ENCODE measurements at places on chromosomes 12 and 14.

- DNase-seq = no peak
Observed at GRCh38 chr12:113086249-113087164, 30.0 kb downstream of the DTX1 start.

- no peak for DNase-seq
Observed at GRCh38 chr12:117356048-117356447, 5.4 kb downstream of the NOS1 start.

- DNase-seq = no peak
Observed at GRCh38 chr14:104382361-104383087, 197.0 kb upstream of the C14orf180 start.

DNA sequence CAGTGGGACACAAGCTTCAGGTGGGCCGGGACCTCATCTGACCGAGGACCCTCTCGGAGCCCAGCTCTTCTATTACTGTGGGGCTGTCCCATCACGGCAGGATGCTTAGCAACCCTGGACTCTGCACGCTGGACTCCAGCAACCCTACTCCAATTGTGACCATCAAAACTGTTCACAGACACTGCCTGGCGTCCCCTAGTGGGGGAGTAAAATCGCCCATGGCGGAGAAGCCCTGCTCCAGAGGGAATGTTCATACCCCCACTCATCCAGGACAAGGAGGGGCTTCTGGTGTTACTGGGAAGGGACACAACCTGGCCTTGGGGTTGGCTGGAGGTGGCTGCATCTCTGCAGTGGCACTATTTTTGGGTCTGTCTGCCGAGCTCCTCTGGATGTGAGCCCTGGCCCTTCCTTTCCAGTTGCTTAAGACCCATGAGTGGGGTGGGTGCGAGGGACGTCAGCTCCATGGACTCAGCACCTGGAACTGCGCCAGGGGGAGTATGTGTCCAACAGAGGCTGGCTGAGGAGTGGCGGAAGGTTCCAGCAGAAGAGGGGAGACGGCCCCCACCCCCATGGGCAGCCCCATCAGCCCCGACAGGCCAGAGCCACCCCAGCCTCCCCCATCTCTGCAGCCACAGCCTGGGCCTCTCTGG, 103.8 kb downstream of the RFLNA start:
- no peak for DNase-seq

DNA sequence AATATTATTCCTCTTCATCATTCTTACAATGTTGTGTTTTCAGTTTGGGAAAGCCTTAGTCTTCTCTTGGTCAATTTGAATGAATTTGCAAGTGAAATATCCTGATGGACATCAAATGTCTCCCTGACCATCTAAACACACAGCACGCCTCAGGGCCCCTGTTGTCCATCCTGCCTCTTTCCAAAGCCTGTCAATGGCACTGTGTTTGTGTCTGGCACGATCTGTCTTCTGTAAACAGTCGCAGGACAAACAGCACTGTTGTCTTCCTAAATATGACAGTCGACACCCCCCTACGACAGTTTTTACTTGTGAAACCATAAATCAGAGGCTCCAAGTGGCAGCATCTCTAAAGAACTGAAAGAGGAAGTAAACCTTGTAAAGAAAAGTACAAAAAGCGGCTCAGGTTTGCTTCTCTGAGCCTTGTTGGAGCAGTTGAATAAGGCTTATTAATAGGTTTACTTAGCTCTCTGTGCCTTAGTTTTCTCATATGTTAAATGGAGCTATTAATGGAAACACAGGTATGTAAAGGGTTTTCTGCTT, 285.8 kb downstream of the NRXN3 start:
- no peak for DNase-seq

DNA sequence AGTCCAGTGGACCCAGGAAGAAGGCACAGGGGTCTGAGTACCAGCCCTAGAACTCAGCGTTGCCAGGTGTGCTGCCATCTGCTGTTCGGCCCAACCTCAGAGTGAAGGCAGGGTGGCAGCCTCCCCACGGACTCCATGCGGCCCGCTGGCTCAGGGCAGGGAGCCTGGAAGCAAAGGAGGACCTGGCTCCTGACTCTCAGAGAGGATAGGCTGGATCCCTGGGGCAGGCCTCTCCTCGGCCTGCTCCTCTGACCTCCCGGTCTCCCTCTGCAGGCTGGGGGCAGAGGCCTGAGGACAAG, 10.1 kb downstream of the MCRS1 start:
- DNase-seq = no peak

DNA sequence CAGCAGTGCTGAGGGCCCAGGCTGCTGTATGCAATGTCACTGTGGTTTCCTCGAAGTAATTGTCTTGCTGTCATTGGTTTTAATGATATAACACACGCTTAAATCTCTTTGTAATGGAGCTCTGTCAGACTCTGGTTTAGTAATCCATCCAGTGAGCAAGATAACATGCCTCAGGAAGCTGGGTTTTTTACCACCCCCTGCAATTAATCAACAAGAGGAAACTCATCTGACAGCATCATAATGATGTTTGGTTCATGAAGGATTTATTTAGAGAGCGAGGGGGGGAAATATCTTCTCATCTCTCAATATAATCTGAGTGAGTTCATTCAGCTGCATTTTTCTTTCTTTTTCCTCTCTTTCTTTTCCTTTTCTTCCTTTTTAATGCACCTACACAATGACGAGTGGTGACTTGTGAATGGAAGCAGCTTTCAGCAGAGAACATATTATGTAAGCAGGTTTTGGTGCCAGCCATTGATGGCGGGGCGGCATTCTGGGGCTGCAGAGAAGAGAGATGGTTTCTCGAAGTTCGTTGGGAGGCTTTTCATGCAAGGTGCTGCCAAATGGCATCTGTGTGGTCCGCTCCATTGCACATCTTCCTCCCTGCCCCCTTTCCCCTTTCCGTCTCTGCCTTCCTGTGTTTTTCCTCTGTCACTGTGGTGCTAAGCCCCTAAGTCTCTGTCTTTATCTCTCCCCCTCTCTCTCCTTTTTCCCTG, 6.7 kb downstream of the RPH3A start:
- peak; percentile 70 for DNase-seq

DNA sequence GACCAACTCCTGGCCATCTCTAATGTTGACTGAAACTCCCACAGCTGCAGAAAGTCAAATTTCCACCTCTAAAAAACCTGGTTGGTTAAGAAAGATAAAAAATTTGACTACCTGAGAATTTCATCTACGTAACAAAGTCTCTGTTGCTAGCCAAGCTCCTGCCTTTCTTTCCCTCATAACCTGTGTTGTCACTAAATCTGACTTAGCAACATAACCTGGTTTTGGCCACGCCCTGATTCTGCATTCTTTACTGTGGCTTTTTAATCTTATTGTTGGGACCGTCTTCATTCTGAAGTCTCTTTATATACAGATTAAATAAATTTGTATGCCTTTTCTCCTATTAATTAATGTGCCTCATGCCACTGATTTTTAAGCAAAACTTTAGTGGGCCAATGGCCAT, 16.1 kb upstream of the CD69 start:
- no peak for DNase-seq

- no peak for DNase-seq
Observed at GRCh38 chr14:32707742-32708500, 230.8 kb upstream of the NPAS3 start.

GRCh38 chr12:116267948-116268347, 9.5 kb downstream of the MED13L start:
- DNase-seq = no peak

GRCh38 chr12:94982456-94982855, 21.0 kb downstream of the NDUFA12 start:
- no peak for DNase-seq

- no peak for DNase-seq
Observed at GRCh38 chr12:91706466-91706865, 439.2 kb downstream of the BTG1 start.

DNA sequence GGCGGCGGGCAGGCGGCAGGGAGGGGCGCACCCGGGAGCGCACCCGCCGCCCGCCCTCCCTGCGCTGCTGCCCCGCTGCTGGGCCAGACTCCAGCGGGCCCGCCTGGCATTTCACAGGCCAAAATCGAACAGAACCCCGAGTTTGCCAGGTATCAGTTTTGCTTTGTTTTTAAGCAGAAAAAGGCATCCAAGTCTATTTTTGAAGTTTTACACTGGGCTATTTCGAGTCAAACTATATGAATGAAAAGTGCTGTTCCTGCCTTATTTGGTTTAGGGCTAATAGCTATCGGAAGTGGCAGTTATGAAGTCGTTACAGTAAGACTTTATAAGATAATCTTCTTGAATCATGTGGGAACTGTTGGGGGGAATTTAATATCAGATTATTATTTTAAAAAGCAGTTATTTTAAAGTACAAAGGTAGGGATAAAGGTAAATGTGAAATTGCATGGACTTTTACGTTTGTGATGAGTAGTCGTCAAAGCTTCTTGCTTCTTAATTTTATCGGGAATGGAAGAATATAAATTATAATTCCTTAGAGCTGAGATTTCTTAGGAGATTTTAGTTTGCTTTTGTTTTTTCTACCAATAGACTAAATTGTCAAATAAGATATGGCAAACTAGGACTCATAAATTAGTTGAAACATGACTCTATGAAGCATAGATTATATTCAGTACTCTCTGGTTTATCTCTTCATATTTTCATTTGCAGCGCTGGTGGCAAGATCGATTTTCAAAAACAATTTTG, 1.1 kb downstream of the MSRB3 start:
- no peak for DNase-seq

- no peak for DNase-seq
Observed at GRCh38 chr12:12273291-12273957, 6.6 kb upstream of the LRP6 start.

DNA sequence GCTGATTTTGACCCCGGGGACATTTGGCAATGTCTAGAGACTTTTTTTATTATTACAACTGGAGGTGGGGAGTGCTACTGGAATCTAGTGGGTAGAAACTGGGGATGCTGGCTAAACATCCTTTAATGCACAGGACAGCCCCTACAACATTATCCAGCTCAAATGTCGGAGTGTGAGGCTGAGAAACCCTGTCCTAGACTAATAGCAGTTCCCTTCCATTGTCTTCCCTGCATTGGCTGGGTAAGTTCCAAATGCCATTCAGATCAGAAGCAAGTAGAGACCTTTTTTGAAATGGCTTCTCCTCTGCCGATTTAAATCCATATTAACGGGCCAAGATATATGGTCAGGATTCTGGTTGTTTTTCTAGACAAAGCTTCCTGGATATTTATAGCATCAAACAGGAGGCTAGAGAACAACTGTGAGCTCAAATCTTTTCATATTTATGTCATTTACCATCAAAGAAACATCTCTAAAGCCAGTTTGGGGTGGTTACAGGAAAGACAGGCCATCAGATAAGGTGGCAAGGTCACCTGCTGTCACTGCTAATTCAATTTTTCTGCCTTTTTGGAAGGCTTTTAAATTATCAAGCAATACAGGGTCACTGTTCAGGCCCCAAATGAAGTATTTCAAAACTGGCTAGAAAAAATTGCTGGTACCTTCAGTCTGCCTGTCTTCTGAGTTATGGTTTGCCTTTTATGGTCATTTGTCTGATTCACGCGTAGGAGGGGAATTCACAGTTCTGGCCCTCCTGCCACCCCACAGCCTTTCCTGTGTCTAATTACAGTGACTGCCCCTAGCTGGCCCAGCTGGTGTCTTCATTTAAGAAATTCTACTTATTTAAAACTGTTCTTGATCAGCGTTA, 20.1 kb upstream of the AKAP5 start:
- no peak for DNase-seq

- DNase-seq = no peak
Observed at GRCh38 chr12:52244615-52244994, 11.6 kb downstream of the KRT7 start.

Data from GDM1 (cell line).